Epithelial cell of proximal tubule (primary cell): ENCODE measurements at places on chromosomes 7 and 10. TPM values are rescaled to one million over a fixed set of nuclear protein-coding genes. Genes with fewer than 3 reads are reported as not detected.

DNA sequence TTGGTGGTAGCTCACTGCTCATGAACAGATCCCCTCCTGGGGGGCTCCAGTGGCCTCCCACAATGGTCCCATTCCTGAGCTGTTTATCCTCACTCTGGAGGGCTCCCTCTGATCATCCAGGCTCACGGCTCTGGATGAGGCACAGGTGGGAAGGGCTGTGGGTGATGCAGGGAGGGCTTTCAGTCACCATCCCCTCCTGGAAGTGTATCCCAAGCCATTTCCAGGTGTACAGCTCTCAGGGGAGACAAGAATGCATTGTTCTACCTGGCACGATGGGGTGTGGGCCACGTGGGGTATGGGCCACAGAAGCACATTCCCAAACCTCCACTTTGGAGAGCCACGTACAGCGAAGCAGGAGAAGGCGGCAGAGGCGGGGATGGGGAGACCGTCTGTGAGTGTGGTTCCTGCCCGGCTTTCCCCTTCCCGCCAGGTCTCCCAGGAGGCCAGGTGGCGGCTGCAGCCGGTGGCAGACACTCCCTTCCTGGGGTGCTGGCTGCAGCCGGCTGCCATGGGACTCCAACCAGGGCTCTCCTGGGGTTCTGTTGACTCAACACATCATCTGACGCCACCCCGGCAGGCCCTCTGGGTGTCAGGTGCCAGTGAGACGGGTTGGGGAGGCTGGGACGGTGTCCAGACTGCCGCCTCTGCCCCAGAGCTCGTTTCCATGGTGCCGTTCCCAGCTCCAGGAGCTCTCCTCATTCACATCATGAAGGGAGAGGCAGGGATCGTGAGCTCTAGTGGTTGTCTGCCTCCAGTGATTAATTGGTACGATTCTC is 169.7 kb upstream of the RHEB start:
- no peak for DNase-seq

- DNase-seq: no peak
These were observed 59.3 kb downstream of the C10orf105 start for GRCh38 chr10:71660313-71660712.

- DNase-seq: no peak
These were observed 23.5 kb downstream of the TRPV5 start for GRCh38 chr7:142910031-142910433.

DNA sequence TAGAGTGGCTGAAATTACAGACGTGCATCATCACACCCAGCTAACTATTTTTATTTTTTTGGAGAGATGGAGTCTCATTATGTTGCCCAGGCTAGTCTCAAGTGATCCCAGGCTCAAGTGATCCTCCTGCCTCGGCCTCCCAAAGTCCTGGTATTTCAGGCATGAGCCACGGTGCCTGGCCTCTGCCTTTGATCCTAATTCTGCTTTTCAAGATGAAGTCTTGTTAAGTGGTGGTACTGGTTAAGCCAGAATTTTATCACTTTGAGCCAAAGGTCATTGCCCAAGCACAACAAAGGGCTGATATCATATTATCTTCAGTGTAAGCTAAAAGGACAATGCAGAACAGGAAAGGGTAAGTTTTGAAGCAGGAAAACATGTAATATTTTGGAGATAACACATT is 64.2 kb downstream of the MYOF start:
- no peak for DNase-seq

DNA sequence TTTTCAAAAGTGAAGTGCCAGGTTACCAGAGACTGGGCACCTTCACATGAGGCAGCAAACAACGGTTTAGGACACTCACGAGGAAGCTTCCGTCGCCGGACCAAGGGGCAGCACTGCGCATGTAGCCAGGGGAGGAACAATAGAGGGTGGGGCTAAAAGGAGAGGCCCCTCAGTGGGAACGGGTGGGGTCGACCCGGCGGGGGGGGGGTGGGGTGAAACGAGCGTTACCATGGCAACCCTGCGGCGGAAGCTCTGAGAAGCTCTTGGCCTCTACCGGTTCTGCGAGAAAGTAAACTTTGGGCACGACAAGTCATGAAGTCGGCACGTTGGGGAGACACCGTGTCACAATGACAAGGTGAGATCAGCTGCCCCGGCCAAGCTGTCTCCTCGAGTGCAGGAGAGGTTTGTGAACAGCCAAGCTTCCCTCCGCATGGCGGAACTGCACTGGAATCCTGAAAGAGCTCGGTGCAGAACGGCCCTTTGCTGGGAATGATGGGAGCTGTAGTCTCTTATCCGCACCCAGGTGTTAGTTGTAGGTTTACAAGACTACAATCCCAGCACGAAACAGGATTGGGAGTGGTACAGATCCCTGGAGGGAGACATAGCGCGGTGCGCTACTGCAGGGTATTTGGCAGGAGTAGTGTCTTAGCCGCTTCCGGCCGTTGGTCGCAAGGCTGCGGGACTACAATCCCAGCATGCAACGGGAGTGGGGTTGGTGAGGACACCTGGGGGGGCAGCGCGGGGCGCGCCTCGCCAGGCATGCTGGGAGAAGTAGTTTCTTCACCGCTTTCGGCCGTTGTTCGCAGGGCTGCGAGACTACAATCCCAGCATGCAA is 72.8 kb upstream of the ZNF722 start:
- peak; percentile 47 for DNase-seq

DNA sequence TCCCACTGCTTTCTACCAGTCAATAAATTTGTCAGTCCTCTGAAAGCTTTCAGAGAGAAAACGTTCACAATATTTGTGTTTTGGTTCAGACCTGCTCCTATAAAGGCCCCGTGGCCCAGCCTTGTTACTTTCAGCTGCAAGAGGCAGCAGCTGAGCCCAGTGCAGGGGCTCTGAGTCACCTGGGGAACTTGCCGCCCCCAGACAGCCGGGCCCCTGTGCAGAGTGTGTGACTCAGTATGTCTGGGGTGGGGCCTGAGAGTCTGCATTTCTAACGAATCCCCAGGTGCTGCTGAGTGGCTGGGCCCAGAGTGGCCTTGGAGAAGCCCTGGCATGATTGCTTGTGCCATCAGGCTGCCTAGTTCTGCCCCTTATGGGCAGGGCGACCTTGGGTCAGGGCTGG is 303.5 kb downstream of the PAXIP1 start:
- no peak for DNase-seq

GRCh38 chr7:94605031-94605430 is 50.9 kb downstream of the SGCE start:
- no peak for DNase-seq

DNA sequence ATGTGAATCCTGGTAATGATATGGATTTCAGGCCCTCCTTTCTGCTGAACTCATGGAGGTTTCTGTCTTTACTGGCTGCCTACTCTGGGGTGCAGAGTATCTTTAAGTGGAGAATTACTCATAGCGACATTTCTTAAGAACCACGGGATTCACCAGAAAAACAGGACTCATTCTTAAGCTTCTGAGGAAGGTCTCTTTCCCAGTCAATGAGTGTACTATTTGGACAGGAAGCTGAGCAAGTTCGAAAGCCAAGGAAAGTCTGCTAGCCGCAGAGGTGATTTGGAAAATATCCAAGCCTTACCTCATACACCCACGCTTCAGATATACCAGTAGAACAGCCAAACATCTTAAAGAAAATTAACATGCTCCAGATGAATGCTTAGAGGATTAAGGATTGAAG is 377.6 kb upstream of the MYO3A start:
- peak; percentile 95 for DNase-seq

- no peak for DNase-seq
These were observed 369.7 kb upstream of the NPVF start for GRCh38 chr7:25597946-25598345.

DNA sequence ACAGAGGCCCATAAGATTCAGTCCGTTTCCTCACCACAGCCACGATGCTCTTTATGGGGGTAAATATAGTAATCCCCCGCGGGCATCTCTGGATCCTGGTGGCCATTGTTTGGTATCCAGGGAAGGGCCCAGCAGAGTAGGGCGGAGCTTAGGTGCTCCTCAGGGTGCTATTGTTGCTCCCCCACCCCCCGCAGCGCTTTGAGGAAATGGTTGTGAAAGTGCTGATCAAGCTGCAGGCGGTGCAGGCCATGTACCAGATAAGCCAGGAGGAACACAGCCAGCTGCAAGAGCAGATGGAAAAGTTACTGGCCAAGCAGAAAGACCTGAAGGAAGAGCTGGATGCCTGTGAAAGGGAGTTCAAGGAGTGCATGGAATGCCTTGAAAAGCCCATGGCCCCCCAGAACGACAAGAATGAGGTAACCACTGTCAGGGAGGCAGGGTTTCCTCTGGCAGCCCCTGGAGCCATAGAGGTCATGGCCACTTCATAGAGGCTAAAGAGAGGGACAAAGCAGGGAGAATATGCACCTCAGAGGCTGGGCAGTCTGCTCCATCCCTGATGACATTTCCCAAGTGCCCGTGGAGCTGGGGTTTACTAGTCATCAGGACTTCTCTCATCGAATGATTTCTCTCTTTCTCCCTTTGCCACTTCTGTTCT is 17.6 kb upstream of the FLNC start:
- DNase-seq: no peak

- DNase-seq: peak; percentile 43
These were observed 82.4 kb downstream of the SHH start for GRCh38 chr7:155729847-155730246.

- DNase-seq: no peak
These were observed 12.1 kb upstream of the PLAU start for GRCh38 chr10:73898730-73899410.

DNA sequence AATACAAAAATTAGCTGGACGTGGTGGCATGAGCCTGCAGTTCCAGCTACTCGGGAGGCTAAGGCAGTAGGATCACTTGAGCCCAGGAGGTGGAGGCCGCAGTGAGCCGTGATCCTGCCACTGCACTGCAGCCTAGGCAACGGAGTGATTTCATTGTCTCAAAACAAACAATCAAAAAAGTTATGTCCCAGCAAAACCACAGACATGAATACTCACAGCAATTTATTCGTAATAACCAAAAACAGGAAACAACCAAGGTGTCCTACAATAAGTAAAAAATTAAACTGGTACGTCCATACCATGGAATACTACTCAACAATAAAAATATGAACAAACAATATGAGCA is 11.6 kb upstream of the CYTH3 start:
- no peak for DNase-seq

- no peak for DNase-seq
These were observed 45.3 kb downstream of the JAZF1 start for GRCh38 chr7:28135315-28135714.

DNA sequence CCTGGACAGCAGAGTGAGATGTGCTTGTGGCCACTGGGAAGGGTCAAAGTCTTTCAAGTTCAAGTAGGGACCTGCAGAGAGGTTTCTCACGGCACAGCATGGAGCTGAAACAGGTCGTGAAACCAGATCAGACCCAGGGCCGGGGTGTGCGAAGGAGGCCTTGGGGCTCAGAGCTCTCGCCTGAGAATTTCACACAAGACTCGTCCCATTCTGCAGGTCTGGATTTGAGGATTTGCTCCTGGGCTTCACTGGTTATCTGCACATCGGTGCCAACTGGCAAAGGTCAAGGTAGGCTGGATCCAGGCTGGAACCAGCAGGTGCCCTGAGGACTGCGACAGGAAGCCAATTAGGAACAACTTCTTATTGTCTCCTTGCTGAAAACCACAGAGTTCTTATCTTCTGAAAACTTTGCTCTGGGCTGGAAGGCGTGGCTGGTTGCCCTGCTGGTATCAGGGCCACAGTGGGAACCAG is 24.0 kb upstream of the GTF2I start:
- no peak for DNase-seq

GRCh38 chr10:118193642-118194041 is 146.9 kb upstream of the RAB11FIP2 start:
- no peak for DNase-seq

GRCh38 chr7:154638286-154638685 is 364.6 kb downstream of the PAXIP1 start:
- DNase-seq: no peak

GRCh38 chr7:75985518-75986146 is 8.8 kb downstream of the TMEM120A start:
- no peak for DNase-seq

DNA sequence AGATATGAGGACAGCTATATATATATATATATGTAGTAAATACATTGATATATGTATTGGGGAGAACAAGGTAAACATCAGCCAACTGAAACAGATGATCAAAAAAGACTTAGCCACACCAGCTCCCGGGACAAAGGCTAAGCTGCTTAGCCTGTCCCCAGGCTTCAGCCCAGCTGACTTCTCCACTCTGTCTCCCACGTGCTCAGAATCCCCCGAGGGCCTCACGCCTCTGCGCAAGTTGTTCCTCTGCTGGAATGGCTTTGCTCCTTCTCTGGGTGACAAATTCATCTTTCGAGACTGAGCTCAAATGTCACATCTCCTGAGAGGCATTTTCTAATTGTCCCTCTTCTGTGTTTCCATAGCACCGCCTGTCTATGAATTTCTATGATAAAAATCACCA is 8.6 kb upstream of the INSIG1 start:
- no peak for DNase-seq

DNA sequence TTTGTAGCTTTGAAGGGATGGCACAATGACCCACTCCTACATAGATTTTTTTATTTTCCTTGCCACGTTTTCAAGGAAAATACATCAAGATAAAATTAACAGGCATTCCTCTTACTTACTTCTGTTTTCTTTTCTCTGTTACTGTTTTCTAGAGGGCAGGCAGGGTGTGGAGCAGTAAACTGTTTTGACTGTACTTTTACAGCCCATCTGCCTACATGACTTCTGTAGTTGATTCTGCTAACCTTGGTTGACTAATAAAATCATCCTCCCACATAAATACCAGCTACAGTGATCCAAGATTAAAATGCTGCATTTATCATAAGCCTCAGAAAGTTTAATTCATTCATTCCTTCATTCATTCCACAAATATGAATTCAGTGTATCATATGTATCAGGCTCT is 158.5 kb downstream of the TRIL start:
- no peak for DNase-seq

- DNase-seq: no peak
These were observed 141.9 kb upstream of the KLF14 start for GRCh38 chr7:130875901-130876300.

DNA sequence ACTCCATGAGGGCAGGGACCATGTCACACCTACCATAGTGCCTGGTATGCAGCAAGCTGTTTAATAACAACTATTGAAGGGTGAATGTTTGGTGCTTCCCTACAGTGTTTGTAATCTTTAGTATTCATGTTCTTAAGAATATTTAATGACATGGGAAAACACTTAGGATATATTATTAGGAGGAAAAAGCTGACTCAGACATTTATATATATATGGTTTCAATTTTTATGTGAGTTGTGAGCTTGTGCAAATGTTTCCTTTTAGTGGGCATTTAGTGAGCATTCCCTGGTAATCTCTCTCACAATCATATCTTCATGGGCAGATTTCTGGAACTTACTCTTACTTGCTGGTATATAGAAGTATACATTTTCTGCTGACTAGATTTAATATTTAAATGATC is 359.1 kb downstream of the EXOC4 start:
- DNase-seq: no peak

THSD7A gene
- 0.94 and 2.0 TPM in 2 replicates for total RNA-seq

KCNH2 gene
- total RNA-seq: 1.9 TPM in 2 replicates

ZNF138 gene
- total RNA-seq: 6.6 and 7.7 TPM in 2 replicates

GDF2 gene
- not detected in 2 replicates for total RNA-seq

CFTR gene
- 0.29 and 0.98 TPM in 2 replicates for total RNA-seq

ASB15 gene
- not detected in 2 replicates for total RNA-seq

C10orf62 gene
- 0.12 TPM in 1 of 2 replicates, not detected in the other for total RNA-seq

ODAD2 gene
- 0.80 and 1.7 TPM in 2 replicates for total RNA-seq

DOCK1 gene
- total RNA-seq: 24.3 and 31.9 TPM in 2 replicates

HOXA3 gene
- 14.4 and 33.2 TPM in 2 replicates for total RNA-seq

SPDYE9 gene
- total RNA-seq: not detected in 2 replicates

WDR86 gene
- 0.07 and 3.1 TPM in 2 replicates for total RNA-seq

PDE1C gene
- total RNA-seq: 2.5 and 5.9 TPM in 2 replicates
